Mesothelial cell of epicardium (in vitro differentiated cells): ENCODE measurements at places on chromosomes 6 and 20.
A peak's percentile ranks its signal among the peaks of the same experiment; 100 is the strongest.

DNA sequence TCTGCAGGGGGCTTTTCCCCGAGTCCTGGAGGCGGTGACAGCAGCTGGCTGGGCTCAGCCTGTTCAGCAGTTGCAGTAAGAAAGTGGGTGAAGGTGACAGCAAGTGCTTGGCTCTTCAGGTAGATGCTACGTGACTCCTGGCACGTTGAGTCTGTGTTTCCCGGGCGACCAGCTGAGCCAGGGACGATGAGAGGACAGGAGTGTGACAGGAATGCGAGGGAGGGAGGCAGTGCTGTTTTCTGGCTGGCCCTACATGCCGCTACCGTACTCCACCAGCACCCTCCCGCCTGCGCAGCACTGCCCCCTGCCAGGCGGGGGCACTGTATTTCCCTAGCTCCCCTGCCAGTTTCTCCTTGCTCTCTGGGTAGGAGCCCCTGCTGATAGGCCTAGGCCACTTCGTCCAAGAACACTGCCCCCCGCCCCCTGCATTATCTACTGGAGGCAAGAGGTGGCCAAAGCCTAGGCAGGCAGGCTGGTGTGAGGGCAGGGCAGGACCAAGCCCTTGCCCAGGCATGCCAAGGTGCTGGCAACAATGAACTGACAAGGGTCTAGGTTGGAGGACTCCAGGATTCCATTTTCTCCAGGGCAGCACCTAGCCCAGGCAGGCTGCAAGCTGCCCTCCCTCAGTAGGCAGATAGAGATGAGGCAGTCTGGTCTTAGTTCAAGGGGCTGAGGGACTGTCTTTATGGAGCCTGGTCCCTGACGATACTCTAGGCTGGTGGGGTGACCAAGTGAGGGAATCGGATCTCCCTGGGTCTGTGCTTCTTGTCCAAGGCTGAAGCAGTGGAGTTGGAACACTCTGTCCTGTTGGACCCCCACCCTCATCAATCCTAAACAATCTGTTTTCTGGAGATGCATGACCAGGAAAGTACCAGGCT lies 19.2 kb downstream of the MRPS18A start:
- H3K4me3 ChIP-seq: peak overlapping the region; percentile 56
- peaks cover 4% of the 10 kb centered on the region for H3K36me3 ChIP-seq
- H3K27me3 ChIP-seq: no peaks in the 10 kb centered on the region
- peaks cover 53% of the 10 kb centered on the region for H3K4me1 ChIP-seq
- no peak for DNase-seq

DNA sequence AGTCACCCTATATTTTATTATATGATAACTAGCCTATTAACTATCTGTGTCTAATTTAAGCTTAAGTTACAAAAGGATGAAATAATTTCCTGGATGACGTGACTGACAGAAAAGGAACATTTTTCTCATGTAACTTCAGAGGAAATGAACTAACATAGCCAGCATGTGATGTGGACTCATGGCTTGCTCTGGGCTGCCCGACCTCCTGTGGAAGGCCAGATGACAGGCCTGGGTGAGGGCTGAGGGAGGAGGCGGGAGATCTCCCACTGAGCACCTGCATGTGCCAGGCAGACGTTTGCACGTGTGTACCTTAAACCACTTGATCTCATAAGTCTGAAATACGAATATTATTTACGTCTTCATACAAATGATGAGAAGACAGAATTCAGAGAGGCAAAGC lies 321.1 kb downstream of the SYNE1 start:
- no peak overlapping the region for H3K4me3 ChIP-seq
- DNase-seq: no peak
- no peaks in the 10 kb centered on the region for H3K27me3 ChIP-seq

DNA sequence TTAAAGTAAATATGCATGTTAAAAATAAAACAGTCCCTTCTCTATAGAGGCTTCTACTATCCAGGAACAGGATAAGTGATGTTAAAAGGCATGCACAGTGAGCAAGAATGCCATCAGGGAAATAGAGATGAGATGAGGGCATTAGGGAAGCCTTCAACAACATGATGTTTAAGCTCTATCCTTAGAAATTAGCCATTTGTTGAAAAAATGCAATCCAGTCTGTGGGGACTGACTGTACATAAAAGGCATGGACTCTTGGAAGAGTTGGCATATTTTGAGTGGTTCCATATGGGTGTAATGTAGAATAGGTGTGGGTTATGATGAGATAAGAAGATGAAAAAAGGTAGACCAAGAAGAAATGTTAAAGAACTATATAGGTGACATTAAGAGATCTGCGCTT lies 5.8 kb downstream of the KIAA0319 start:
- H3K27ac ChIP-seq: no peak overlapping the region
- no peaks in the 10 kb centered on the region for H3K36me3 ChIP-seq
- DNase-seq: no peak
- H3K4me1 ChIP-seq: peaks cover 1% of the 10 kb centered on the region

DNA sequence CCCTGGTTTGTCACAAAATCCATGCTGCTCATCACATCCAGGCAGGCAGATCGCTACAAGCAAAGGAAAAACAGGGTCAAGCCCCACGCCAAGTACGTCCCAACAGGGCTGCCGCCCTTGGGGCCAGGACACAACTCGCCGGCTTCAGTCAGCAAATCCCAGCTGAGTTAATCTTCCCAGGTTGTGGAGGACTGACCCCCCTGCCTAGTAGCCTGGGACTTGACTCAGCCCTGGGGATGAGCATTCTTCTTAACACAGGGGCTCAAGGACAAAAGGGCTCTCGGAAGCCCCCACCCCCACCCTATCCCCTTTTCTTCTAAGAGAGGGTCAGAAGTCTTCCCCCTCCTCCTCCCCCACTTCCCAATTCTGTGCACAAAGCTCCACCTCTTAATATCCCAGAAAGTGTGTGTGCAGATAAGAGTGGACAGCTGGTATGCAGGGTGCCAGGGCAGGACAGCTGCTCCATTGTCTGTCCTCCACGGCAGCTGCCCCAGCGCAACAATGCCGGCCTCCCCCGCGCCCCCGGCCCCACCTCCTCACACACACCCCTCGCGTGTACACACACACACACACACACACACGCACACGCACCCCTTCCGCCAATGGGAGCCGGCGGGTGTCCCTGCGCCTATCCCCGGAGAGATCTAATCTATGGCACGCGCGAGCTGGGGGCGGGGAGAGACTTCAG lies 4.5 kb downstream of the DLL1 start:
- H3K36me3 ChIP-seq: no peaks in the 10 kb centered on the region
- H3K4me1 ChIP-seq: peaks cover 33% of the 10 kb centered on the region
- peak overlapping the region; percentile 64 for H3K27ac ChIP-seq
- H3K27me3 ChIP-seq: peaks cover 59% of the 10 kb centered on the region
- peak; percentile 71 for DNase-seq

GRCh38 chr6:3389390-3390167 lies 67.3 kb downstream of the SLC22A23 start:
- peaks cover 7% of the 10 kb centered on the region for H3K4me1 ChIP-seq
- no peak overlapping the region for H3K4me3 ChIP-seq
- no peak overlapping the region for H3K27ac ChIP-seq
- H3K27me3 ChIP-seq: no peaks in the 10 kb centered on the region
- no peak for DNase-seq

DNA sequence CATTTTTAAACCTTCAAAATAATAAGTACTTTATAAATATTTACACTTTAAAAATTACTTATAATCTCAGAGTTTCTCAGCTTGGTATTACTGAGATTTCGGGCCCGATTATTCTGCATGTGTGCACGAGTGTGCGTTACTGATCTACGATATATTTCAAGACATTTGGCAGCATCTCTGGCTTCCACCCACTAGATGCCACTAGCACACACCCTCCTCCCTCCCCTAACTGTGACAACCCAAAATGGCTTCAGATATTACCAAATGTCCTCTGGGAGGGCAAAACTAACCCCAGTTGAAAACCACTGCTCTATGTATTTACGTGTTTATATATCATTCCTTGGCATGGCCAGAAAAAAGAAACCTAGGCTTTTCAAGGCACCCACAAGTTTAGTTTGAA lies 95.9 kb downstream of the FYN start:
- no peaks in the 10 kb centered on the region for H3K36me3 ChIP-seq
- no peak overlapping the region for H3K4me3 ChIP-seq
- H3K4me1 ChIP-seq: peaks cover 21% of the 10 kb centered on the region
- no peaks in the 10 kb centered on the region for H3K27me3 ChIP-seq

DNA sequence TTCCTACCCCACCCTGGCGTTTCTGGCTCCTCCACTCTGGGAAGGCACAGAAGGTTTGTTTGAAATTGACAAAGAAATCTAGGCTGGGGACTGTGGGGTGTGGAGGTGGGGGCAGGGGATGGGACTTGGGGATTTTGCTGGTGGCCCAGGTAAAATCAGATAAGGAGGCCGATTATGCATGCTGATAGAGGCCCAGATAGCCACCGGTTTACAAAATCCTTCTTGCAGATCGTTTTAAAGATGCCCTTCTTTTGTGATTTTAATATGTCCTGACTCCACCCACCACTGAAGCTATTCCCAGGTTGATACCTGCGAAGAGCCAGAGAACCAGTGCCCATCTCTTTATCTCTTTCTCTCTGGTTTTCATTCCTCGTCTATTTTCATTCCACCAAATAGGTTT lies 104.9 kb downstream of the TFAP2C start:
- H3K4me3 ChIP-seq: no peak overlapping the region
- H3K27me3 ChIP-seq: peaks cover 23% of the 10 kb centered on the region
- peaks cover 11% of the 10 kb centered on the region for H3K4me1 ChIP-seq
- no peak overlapping the region for H3K27ac ChIP-seq

- peak overlapping the region; percentile 95 for H3K27ac ChIP-seq
- no peaks in the 10 kb centered on the region for H3K27me3 ChIP-seq
- DNase-seq: peak; percentile 68
Measured at GRCh38 chr20:58888521-58889333, 36.2 kb downstream of the GNAS start.

DNA sequence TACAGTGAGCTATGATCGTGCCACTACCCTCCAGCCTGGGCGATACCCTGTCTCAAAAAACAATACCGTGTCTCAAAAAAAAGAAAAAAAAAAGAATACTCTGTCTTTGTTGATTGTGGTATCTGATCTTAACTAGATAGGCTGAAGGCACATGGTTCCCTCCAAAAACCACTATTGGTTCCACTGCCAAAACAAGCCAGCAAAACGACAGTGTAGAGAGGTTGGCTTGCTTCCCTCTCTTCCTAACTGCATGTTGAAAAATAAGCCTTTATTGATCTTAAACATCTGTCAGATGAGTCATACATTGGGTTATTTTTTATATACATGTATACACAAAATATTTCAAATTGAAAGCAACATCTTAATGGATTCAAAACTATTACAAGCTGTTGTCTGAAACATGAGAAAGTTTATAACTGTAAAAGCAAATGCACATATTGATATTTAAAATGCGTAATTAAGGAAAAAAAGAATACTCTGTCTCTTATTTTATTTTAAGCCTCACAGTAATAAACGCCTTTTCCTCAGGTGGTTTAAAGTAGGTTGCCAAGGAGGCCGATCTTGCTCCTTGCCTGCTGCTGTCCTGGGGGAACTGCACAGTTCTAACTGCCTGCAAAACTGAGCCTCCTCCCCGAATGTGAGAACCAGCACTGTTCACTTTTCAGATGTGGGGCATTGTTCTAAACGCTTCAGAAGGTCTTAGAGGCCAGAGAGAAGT lies 7.0 kb upstream of the NINL start:
- DNase-seq: no peak
- no peaks in the 10 kb centered on the region for H3K36me3 ChIP-seq
- no peaks in the 10 kb centered on the region for H3K4me1 ChIP-seq
- no peak overlapping the region for H3K27ac ChIP-seq
- H3K27me3 ChIP-seq: no peaks in the 10 kb centered on the region
- H3K4me3 ChIP-seq: no peak overlapping the region

DNA sequence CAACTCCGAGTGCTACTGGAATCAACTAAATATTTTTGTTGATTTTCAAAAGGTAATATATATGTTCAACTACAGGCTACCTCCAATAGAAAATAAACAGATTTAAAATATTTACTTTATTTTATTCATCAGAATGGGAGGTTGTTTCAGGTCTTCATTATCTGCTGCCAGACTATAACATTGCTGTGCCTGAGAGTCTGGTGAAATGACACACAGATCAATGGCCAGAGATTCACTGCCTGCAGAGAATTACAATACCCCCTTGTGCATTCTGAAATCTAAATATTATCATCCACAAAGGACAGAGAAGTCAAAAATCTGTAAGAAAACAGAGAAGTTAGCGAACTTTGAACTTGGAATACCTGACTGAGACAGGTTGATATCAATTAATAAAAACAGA lies 667.8 kb upstream of the GJE1 start:
- H3K27ac ChIP-seq: no peak overlapping the region
- no peaks in the 10 kb centered on the region for H3K36me3 ChIP-seq
- H3K27me3 ChIP-seq: no peaks in the 10 kb centered on the region
- no peak for DNase-seq
- H3K4me3 ChIP-seq: no peak overlapping the region
